OCI-M1 (cell line): ENCODE measurements at places on chromosomes 3 and 15.

DNA sequence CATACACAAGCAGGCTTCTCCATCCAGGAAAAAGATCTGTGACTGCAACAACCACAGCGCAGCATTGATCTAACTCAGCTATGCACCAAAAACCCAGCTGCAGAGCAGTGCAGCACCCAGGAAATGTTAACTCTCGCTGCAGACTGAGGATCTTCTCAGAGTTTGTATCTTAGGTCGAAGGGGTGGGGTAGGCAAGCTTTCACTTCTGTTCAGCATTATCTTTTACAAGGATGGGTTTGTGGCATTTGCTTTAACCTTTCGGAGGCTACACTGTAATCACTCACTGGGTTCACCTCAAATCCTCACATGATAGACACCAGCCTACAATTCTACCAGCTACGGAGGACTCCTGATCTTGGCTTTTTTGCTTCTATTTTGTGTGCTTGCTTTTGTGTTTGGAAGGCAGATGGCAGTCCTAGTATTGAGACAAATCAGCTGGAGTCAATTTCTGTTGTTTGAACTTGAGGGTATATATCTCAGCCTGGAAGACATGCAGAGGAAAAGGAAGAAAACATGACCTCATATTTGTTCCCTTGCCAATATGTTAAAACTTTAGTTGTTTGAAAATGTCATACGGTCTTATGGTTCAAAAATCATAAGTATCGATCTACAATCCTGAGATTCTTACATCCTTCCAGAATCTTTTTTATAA, 25.2 kb downstream of the LRRK1 start:
- DNase-seq = no peak

- no peak for DNase-seq
Observed at GRCh38 chr3:41431386-41431785, 232.1 kb downstream of the CTNNB1 start.

- no peak for DNase-seq
Observed at GRCh38 chr3:128402998-128403397, 63.7 kb downstream of the DNAJB8 start.

DNA sequence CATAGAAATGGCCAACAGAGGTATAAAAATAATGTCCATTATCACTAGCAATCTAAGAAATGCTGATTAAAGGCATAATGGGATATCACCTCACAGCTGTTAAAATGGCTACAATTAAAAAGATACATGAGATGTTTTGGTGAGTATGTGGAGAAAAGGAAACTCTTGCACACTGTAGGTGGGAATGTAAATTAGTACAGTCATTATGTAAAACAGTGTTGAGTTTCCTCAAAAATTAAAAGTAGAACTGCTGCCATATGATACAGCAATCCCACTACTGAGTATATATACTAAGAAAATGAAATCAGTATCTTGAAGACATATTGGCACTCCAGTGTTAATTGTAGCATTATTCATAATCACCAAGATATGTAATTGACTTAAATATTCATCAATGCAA, 982.2 kb upstream of the EPHA6 start:
- DNase-seq = no peak
